ENCODE measurements at places on chromosomes 5 and 9.
A peak's percentile ranks its signal among the peaks of the same experiment; 100 is the strongest.

GRCh38 chr5:150412319-150413175 lies at the start of gene CD74:
CD74 (minus strand) TSS chr5:150412910; CDS start chr5:150412749, 161 bp downstream.
- no peaks in the 10 kb centered on the region for H3K36me3 ChIP-seq
- H3K27ac ChIP-seq: peak within 1 kb of the TSS; percentile 84
- peaks cover 24% of the 10 kb centered on the region for H3K4me1 ChIP-seq
- H3K4me3 ChIP-seq: peak within 1 kb of the TSS; percentile 67

DNA sequence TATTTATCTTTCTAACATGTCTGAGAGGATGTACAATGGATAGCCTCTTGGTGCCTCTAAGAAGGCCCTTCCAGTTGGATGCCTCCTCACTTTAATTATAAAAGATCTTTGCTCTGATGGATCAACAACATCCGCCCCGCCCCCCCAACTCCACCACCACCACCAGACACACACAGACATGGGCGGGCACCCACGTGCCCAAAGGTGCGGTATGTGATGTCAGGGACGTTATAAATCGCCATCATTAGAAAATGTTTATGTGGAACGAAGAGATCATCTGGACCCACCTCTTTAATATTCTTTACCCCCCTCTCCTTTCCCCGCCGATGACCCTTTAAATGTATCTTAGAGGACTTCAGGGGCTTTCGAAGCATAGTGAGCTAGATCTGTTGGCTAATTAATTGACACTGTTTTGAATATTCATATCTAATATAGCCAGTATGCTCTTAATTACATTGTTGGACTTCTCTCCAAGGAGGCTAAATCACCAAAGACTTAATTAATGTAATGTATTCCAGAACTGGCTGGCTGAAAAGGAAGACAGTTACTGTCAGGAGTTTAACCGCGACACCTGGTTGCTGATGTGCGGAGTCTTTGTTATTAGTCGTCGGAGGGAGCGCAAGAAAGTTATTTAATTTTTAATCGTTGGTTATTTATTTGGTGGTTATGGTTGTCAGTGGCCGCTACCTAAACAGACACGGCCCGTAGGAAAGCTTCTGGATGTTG lies 6.1 kb upstream of the FOXB2 start:
- no peak overlapping the region for H3K27ac ChIP-seq
- no peak overlapping the region for H3K4me3 ChIP-seq
- peaks cover 80% of the 10 kb centered on the region for H3K27me3 ChIP-seq
- no peak for DNase-seq

- H3K4me3 ChIP-seq: peak overlapping the region; percentile 14
- DNase-seq: peak; percentile 75
- no peaks in the 10 kb centered on the region for H3K36me3 ChIP-seq
- no peaks in the 10 kb centered on the region for H3K27me3 ChIP-seq
These were observed 136.4 kb downstream of the SEMA5A start for GRCh38 chr5:9409413-9409960.

DNA sequence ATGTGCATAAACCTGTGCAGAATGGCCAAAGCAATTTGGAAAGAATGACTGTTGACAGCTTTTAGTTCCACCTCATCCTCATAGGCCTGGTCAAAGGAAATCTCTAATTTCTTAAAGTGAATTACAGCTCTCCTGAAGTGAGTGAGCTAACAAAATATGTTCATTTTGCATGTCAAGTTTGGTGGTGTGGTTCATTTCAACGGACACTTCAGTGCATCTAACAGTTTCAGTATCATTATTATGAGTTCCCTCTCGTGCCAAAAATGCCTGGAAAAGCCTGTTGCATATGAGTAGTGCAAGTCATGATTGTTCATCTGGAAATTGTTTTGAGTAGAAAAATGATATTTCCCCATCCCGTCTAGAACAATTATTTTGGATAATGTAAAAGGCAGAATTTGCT lies 53.2 kb upstream of the HMHB1 start:
- H3K27ac ChIP-seq: no peak overlapping the region
- no peaks in the 10 kb centered on the region for H3K36me3 ChIP-seq
- no peak overlapping the region for H3K4me3 ChIP-seq
- DNase-seq: no peak

- H3K27ac ChIP-seq: no peak overlapping the region
- H3K27me3 ChIP-seq: no peaks in the 10 kb centered on the region
- DNase-seq: no peak
- no peaks in the 10 kb centered on the region for H3K4me1 ChIP-seq
These were observed 33.4 kb upstream of the CDC42SE2 start for GRCh38 chr5:131230406-131230805.

DNA sequence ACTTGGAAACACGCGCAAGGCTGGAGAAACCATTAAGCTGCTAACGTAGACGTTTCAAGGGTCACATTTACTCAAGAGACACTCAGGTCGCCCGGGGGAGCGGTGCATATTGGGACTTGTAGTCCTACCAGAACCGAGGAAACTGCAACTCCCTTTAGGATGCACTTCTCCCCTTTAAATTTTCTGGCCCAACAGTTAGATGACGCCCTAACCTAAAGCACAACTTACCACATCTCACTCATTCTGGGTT lies 384 bp upstream of the DMXL1 start:
- peak overlapping the region; percentile 95 for H3K27ac ChIP-seq
- H3K27me3 ChIP-seq: no peaks in the 10 kb centered on the region
- no peaks in the 10 kb centered on the region for H3K4me1 ChIP-seq
- DNase-seq: no peak

Data from kidney (tissue), 22 donors.